ENCODE measurements at places on chromosomes 11 and 22.
A peak's percentile ranks its signal among the peaks of the same experiment; 100 is the strongest.

- no peak for DNase-seq
Observed at GRCh38 chr11:75919525-75919924, 104.5 kb downstream of the UVRAG start.

- no peak for DNase-seq
Observed at GRCh38 chr11:69053546-69054396, 5.0 kb downstream of the TPCN2 start.

GRCh38 chr11:57815476-57815875 lies 53.9 kb downstream of the CTNND1 start:
- DNase-seq, result no peak

GRCh38 chr11:126452241-126453101 lies 97.0 kb downstream of the ST3GAL4 start:
- DNase-seq, result no peak

- no peak for DNase-seq
Observed at GRCh38 chr11:70099578-70100279, 21.6 kb downstream of the ANO1 start.

- no peak for DNase-seq
Observed at GRCh38 chr22:39349506-39349966, 255 bp upstream of the SYNGR1 start.

DNA sequence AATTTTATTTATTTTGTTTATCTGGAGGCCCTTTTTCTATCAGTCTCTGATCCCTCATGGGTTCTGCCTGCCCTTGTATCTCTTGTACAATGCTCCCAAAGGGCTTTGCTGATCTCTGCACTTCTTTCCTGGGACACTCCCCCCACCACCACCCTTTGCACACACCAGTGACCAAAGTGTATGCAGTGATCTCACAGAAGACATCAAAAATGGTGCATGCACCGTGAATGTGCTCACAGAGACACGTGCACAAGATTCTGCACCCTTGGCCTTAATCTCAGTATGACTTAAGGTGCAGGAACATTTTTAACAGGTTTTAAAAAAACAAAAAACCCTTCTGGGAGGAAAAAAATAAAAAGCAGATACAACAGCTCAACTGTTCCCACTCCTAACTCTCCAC lies 12.2 kb upstream of the ADSL start:
- no peak for DNase-seq

GRCh38 chr11:122024278-122024677 lies 91.7 kb downstream of the BLID start:
- DNase-seq, result no peak

- DNase-seq, result no peak
Observed at GRCh38 chr11:130246738-130247137, 68.0 kb downstream of the ZBTB44 start.

- no peak for DNase-seq
Observed at GRCh38 chr11:10317776-10318526, 13.1 kb downstream of the ADM start.

GRCh38 chr22:22748297-22748743 lies 103.9 kb downstream of the GGTLC2 start:
- peak; percentile 54 for DNase-seq

- no peak for DNase-seq
Observed at GRCh38 chr11:116501728-116502127, 271.1 kb downstream of the BUD13 start.

GRCh38 chr11:91265946-91266345 lies 958.7 kb upstream of the FAT3 start:
- DNase-seq, result no peak

GRCh38 chr11:106152824-106153223 lies 75.4 kb downstream of the AASDHPPT start:
- DNase-seq, result no peak

GRCh38 chr22:36028646-36029405 lies at the start of gene RBFOX2:
TSS of gene RBFOX2 (minus strand) at chr22:36028824. CDS start at chr22:36028425, 399 bp downstream.
- peak; percentile 36 for DNase-seq

DNA sequence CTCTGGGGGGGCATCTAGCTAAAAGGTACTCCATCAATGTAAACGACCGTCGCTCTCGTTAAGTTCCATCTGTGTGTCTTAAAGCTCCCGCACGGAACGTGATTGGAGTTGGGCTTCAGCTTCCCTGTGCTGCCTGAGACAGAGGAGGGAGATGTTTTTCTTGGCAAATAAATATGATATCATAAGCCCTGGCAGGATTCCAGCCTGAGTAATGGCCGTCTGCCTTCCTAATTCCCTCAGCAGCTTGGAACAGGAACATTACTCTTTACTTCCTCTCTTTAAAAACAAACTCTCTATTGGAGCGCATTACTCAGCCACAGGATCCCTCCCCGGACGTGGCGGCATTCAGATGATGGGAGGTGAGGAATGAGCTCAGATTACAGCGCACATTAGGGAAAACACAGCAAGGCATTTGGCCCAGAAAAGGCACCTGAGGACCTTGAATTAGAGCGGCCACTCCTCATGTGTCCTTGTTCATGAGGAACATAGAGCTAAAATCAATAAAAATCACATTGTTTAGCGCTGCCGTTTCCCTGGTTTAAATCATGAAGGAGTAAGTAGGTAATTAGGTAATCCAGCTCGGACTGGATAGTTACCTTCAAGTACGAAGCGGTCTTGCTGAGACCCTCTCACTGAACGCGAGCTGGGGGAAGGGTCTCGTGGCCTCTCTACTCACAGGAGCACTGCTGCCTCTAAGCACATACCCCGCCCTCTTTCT lies 230.4 kb downstream of the ST3GAL4 start:
- DNase-seq, result no peak

GRCh38 chr11:111367411-111368284 lies 11.4 kb downstream of the POU2AF1 start:
- DNase-seq, result no peak

GRCh38 chr11:106263527-106263926 lies 186.1 kb downstream of the AASDHPPT start:
- no peak for DNase-seq

GRCh38 chr11:45659031-45659817 lies 6.2 kb downstream of the CHST1 start:
- no peak for DNase-seq

DNA sequence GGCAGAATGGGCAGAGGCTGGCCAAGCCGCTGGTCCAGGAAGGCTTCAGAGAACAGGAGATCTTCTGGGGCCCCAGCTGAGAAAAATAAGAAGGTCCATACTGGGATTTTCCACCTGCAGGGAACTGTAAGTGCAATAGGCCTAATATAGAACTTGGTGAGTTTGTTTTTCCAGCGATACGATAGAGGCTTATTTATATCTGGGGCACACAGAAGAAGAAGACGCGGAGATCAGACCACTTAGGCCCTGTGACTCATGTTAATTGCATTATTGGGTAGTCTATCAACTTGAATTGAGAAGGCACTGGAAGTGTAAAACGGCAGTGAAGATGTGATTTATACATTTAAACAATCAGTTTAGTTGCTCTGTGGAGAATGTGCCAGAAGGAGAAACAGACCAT lies 7.7 kb upstream of the SRSF8 start:
- no peak for DNase-seq

DNA sequence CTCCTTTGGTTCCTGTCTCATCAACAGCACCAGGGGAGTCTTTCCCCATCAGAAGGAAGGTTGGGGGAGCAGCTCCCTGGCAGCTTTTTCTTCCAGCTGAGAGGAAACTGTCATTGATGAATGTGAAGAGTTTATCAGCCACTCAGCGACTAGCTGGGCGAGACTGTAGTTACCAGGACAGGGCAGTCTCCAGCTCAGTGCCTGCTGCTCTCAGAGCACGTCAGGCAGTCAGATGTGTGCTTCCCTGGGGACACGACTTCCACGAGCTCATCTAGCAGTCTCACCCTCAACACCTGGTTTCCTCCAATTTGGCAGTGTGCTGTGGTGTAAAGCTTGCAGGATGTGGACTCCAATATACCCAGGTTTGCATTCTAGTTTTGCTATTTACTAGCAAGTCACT lies 12.5 kb upstream of the C1QTNF4 start:
- no peak for DNase-seq

DNA sequence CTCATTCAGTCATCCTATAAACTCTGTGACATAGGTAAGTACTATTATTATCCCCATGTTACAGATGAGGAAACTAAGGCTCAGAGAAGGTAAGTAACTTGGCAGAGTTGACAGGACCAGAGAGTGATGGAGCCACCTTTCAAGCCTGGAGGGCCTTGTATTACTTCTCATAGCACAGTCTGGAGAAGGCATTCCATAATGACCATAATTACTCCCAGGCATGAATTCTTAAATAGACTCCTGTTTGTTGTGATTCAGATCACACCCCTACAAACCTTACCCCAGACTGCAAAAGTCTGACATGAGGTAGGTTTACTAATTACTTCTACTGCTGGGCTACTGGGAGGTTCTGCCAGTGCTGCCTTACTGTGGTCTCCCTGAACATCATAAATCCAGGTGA lies 77.0 kb downstream of the CD44 start:
- DNase-seq, result no peak

DNA sequence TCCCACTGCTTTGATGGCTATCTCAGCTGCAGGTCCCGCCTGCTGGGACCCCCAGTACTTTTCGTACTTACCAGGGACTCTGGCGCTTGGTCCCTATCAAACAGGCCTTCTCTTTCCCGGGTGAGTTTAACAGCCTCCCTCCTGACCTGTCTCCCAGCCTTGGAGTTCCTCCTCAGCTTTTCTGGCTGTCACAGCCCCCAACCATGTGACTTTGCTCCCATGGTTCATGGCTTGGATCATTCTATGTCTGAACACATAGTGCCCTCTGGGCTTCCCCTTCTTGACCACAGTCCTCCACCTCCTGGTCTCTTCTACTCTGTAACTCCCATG lies 56.9 kb downstream of the PARVA start:
- DNase-seq, result no peak

DNA sequence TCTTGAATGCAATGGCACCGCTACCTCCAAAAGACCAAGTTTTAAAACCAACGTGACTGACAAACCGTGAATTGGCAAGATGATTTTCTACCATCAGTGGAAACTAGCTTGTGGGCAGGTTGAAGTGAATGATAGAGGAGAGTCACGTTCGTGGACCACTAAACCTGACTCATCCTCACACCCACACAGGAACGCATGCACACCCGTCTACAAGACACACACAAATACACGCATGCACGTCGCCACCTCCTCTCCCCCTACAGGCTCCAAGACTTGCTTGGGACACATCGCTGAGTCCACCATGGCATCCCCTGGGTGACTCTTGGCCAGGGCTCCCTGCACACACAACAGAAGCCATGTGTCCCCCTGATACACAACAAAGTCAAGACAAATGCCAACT lies 14.4 kb downstream of the TMPRSS6 start:
- peak; percentile 15 for DNase-seq

DNA sequence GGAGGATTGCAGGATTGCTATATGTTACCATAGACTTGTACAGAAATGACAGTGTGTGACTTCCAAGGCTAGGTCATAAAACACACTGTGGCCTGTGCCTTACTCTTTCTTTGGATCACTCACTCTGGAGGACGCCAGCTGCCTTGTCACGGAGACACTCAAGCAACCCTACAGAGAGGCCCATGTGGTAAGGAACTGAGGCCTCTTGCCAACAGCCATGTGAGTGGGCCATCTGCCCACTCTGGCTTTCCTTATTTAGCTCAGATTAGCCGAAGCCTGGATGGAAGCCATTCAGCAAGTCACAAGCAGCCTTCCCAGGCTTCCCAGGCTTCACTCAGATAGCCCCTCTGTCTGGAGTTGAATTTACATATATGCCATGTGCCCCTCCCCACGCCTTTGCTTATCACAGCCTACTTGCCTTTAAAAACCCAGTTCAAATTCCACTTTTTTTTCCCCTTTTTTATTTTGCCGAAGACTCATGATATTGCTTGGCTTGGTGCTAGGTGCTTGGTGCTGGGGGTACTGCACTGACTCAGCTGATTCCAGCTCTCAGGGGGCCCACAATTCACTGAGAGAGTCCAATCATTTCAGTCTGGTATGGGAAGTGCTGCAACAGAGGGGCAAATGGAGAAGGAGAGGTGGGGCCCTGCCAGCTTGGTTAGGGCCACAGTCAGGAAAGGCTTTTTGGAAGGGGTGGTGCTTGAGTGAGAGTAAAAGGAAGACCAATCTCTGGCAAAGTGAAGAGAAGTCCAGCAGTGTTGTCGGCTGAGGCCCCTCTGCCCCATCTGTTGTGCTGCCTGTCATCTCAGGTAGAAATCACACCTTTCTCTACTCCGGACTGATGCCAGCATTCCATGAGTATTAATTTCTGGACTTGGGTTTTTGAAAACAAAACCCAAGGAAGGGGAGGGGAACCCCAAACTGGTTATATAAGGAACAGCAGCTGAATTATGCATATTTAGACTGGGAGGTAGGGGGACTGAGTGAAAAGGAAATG lies 14.5 kb upstream of the P4HA3 start:
- DNase-seq, result no peak

DNA sequence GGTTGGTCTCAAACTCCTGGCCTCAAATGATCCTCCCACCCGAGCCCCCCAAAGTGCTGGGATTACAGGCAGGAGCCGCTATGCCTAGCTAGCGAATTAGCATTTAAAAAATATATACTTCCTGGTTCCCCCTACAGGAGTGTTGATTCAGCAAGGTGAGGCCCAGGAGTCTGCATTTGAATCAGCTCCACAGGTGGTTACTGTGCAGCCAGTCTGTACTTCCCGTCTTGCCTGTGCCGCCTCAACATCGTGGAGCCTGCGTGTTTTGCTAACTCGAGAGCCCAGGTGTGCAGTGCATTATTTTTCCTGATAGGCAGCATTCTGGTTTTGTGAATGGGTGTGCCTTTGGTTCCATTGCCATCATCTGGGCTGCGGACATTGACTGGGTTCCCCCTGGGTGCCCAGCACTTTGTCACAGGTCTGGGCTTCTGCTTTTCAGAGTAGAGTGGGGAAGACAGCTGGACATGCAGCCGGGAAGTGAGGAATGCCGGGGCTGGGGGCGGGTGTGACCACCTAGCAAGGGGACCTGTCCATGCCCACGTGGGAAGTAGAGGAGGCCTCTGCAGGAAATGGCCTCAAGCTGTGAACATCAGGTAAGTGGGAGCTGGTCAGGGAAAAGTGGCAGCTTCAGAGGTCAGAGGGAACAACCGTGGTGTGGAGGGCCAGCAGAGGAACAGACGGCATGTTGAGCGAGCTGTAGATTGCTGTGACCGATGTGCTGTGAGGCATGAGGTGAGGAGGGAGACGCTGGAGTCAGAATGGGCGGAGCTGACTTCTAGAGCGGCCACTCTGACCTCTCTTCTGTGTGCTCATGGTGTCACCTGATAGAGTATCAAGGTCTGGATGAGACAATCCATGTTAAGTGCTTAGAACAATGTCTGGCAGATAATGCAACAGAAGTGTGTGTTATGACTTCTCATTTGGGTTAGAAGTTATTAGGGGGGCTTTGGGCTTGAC lies 42.2 kb downstream of the PPFIA1 start:
- DNase-seq, result no peak

All from CD4-positive, alpha-beta T cell treated with Interleukin-4 for 4 hours (primary cell).